ENCODE measurements at places on chromosomes 1 and 21.
A peak's percentile ranks its signal among the peaks of the same experiment; 100 is the strongest.

DNA sequence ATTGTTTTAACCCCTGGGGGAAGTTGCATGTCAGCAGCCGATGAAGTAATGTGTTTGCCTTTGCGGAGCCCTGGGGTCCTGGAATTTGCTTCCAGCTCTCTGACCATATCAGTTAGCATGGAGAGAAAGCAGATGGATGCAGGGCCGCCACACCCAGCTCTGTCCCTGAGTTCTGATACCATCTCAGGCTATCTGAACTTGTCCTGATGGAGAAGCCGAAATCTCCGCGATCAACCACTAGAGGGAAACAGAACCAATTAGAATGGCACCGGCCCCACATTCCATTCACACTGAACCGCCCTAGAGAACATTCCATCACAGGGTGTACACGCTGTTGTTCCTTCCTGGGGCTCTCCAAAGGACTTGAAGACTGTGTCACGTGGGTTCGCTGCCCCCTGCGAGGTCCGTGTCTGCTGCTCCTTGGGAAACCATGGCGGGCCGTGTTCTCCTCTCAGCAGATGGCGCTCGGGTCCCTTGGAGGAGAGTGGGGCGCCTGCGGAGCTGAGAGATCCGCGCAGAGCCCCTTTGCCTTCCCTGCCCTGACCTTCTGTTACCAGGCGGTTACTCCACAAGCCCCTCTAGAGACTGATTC lies 75.4 kb downstream of the ABCA4 start:
- peak; percentile 26 for DNase-seq

- no peak for DNase-seq
These were observed 61.0 kb upstream of the SPATA6 start for GRCh38 chr1:48532976-48533375.

GRCh38 chr1:108063703-108064102 lies 98.7 kb upstream of the VAV3 start:
- no peak for DNase-seq

DNA sequence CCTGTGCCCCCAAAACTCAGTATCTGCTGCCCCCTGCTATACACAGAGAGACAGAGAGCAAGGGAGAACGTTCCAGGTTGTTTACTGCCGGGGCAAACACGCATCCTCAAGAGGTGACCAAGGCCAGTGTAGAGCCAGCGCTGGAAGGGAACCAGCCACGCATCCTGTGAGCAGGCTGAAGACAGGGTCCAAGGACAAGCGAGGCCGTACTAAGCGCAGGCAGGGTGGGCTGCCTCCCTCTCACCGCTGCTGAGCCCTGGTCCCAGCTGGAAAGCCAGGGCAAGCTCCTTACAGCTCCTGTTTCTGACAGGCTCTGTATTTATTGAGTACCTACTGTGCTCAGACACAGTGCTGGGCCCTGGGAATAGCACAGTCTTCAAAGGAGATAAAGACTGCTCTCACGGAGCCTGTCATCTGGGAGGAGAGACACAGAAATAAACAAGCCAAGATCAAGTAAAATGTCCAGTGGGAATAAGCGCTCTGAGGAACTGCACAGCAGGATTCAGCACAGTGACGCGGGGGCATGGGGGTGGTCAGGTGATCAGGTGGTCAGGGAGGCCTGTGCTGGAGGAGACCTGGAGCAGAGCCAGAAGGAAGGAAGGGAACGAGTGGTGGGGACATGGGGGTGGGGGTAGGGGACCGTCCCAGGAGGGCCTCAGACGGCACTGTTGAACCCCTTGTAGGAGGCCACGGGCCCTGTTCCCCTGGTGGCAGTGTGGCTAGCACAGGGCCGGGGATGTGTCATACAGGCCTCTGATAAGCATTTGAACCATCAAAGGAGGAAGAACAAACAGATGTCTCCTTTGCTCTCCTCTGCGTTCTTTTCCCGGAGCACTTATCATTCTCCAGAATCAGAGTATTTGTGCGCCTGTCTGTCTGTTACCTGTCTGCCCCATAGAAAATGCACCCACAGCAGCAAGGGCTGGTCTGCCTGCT lies 37.8 kb upstream of the EFHD2 start:
- DNase-seq: no peak

DNA sequence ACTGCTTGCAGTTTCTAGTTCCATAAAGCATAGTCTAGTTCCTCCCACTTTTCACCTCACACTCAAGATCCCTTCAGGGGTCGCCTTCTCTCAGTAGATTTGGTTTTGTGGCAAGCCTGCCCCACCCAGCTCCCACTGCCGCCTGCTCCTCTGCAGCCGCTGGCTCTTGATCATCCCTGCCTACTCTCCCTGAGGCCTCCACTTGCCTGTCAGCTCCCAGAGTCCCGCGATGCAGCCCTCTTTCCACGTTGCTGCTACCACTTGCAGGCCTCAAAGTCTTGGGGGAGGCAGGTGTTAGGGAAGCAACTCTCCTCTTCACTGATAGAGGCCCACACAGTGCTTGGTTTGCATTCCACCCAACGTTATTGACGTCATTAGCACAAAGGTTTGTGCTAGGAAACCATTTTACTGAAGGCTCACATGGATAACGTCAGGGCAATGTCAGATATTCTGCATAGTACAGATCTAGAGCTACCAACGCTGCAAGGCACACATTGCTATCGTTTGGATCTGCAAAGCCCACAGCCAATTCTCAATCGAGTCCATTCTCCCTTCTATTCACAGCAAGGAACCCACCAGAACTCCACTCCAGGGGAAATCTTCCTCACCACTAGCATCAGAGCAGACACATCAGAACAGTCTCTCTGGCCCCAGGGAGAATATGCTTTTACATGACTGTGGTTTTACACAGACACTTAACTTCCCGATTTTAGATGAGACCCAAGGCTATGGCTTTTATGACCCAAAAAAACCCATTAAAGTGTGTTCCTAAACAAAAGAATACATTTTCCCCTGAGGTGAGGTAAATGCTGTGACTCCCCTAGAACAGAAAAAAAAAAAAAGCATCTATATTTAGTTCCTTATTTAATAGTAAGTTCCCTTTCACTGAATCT lies 519.5 kb upstream of the CAMK1G start:
- DNase-seq: no peak

DNA sequence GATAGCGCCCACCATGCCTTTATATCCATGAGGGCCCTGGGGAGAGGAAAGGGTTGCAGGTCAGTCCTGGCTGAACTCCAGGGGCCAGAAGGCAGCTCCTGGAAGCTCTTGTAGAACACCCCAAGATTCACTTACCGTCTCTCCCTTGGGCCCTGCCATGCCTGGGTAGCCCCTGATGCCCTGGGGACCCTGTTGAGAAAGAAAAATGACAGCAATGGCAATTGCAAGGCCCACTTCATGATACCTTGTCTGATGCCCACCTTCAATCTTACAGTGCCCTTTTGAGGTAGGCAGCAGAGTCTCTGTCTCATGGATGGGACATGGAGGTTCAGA lies 7.0 kb downstream of the COL9A2 start:
- DNase-seq: no peak

GRCh38 chr1:45116340-45116739 lies 90.1 kb downstream of the ZSWIM5 start:
- peak; percentile 17 for DNase-seq

GRCh38 chr1:13869172-13869797 lies 169.3 kb downstream of the PRDM2 start:
- DNase-seq: no peak

DNA sequence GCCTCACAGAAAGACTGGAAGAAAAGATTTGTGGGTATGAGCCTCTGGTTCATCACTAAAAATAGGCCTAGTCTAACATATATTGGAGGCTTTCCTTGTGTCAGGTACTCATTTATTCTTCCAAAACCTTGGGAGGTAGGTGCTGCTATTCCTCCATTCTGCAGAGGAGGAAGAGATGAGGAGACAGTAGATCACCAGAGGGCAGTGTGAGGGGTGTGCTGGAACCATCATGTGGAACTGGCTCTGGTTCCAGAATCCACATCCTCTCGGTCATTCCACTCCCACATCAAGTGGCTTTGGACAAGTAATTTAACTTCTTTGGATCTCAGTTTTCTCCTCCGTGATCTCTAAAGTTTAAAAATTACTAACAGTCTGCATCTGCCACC lies 7.4 kb upstream of the INKA2 start:
- no peak for DNase-seq

- DNase-seq: no peak
These were observed 31.8 kb downstream of the DHRS3 start for GRCh38 chr1:12585951-12586942.

DNA sequence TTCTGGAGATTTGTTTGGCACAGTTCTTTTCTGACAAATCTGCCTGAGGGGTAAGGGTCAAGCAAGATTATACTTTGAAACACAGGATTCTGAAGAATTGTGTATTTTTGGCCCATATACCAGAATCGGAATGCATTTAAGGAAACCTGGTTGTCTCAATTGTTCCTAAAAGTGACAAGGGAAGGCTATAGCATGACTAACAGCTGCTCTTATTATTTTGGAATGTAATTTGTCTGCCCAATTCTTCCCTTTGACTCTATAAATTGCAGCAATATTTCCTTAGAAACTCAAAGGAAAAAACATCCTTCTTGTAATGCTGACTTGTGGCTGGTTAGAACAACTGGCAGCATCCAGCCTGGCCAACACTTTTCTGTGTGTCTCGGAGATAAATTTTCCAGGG lies 15.8 kb upstream of the VCAM1 start:
- no peak for DNase-seq

GRCh38 chr1:2866422-2867086 lies 65.1 kb upstream of the TTC34 start:
- DNase-seq: no peak

- DNase-seq: no peak
These were observed 535.4 kb downstream of the KIF26B start for GRCh38 chr1:245690156-245690690.

DNA sequence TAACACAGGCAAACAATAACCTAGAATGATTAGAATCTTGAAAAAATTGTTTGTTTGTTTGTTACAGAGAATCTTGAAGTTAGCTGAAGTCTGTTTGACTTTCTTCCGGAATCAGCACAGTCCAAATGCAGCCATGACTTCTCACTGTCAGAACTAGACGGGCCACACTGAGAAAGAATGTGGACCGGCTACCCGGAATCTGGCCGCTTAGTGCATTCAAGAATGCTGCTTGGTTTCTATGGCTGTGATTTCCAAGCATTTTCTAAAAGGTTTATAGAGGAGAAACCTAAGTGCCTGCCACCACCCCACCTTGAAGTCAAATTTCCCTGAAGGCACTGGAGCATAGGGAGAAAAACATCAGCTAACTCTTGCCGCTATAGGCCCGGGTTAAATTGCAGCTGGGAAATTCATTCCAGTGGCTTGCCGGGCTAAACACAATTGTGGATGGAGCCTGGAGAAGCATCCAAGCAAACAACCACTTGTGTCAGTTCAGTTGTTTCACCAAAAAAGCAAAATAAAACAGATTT lies 231.1 kb downstream of the DISC1 start:
- DNase-seq: no peak

- peak; percentile 15 for DNase-seq
These were observed 5.5 kb downstream of the NCAM2 start for GRCh38 chr21:21003701-21004100.

Measured in CD4-positive, alpha-beta T cell treated with Interleukin-21 for 1 hour (primary cell).